Neural progenitor cell (in vitro differentiated cells): ENCODE measurements at places on chromosomes 1 and 21. TPM values are rescaled to one million over a fixed set of nuclear protein-coding genes. Genes with fewer than 3 reads are reported as not detected.

GRCh38 chr1:6302568-6302967 lies 41.7 kb upstream of the GPR153 start:
- no peak overlapping the region for H3K4me3 ChIP-seq
- DNase-seq: no peak
- H3K36me3 ChIP-seq: no peaks in the 10 kb centered on the region
- no peaks in the 10 kb centered on the region for H3K4me1 ChIP-seq
- no peak overlapping the region for H3K27ac ChIP-seq
- no peaks in the 10 kb centered on the region for H3K27me3 ChIP-seq

DNA sequence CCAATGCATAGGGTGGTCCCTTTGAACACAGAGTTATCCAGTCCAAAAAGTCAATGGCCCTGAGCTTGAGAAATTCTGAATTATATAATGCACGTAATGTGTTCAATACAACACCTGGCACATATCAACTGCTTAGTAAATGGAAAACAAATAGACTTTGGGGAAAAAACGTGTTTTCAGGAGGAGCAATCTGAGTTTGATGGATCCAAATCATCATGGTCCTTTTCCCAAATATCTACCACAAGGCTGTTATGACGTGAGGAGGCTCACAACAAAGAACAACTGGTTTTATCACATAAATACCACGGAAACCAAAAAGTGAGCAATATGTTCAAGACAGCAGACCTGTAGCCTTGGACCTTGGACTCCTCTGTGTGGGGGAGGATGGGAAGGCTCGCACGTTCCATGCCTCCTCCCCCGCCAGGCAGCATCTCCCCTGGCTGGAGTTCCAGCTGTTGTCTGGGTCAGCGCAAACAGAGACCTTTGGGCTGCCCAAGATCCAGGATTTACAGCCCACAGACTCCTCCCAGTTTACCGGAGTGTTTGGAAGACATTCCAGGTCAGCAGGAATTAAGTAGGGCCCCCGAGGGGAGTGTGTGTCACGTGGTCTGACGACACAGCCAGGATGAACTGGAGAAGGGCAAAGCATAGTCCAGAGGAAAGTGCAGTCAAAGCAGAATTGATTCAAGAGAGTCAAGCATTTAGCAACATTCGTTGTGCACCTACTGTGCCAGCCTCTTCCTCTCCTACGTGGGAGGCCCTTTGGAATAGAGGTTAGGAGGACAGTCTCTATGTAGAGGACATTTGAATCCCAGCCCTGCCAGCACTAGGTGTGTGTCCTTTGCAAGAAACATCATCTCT lies 32.2 kb upstream of the MED18 start:
- H3K4me3 ChIP-seq: peak overlapping the region; percentile 23
- no peaks in the 10 kb centered on the region for H3K36me3 ChIP-seq
- peaks cover 10% of the 10 kb centered on the region for H3K4me1 ChIP-seq

GRCh38 chr1:42747125-42747524 lies 7.1 kb upstream of the CLDN19 start:
- peak; percentile 71 for DNase-seq
- no peak overlapping the region for H3K4me3 ChIP-seq
- H3K4me1 ChIP-seq: no peaks in the 10 kb centered on the region
- H3K27ac ChIP-seq: no peak overlapping the region
- peaks cover 7% of the 10 kb centered on the region for H3K36me3 ChIP-seq

- no peak overlapping the region for H3K4me3 ChIP-seq
- no peaks in the 10 kb centered on the region for H3K4me1 ChIP-seq
- no peaks in the 10 kb centered on the region for H3K27me3 ChIP-seq
- no peaks in the 10 kb centered on the region for H3K36me3 ChIP-seq
- DNase-seq: no peak
Measured at GRCh38 chr1:57281324-57281723, 142.5 kb downstream of the DAB1 start.

- H3K27ac ChIP-seq: no peak overlapping the region
- H3K4me1 ChIP-seq: peaks cover 20% of the 10 kb centered on the region
- DNase-seq: no peak
- H3K4me3 ChIP-seq: no peak overlapping the region
Measured at GRCh38 chr1:33393991-33394390, 36.9 kb downstream of the PHC2 start.

- no peak overlapping the region for H3K27ac ChIP-seq
- H3K27me3 ChIP-seq: no peaks in the 10 kb centered on the region
- H3K4me1 ChIP-seq: peaks cover 3% of the 10 kb centered on the region
- DNase-seq: no peak
Measured at GRCh38 chr1:233732206-233732605, 118.3 kb downstream of the KCNK1 start.

GRCh38 chr21:29219165-29219770 lies 79.5 kb upstream of the BACH1 start:
- DNase-seq: no peak

- peak; percentile 42 for DNase-seq
- H3K4me1 ChIP-seq: peaks cover 7% of the 10 kb centered on the region
- H3K4me3 ChIP-seq: peak overlapping the region; percentile 96
- H3K27ac ChIP-seq: no peak overlapping the region
Measured at GRCh38 chr1:204409836-204410687, 1.6 kb downstream of the PPP1R15B start.

GRCh38 chr1:221694109-221694508 lies 47.8 kb downstream of the DUSP10 start:
- no peaks in the 10 kb centered on the region for H3K36me3 ChIP-seq
- H3K4me1 ChIP-seq: no peaks in the 10 kb centered on the region
- no peak overlapping the region for H3K4me3 ChIP-seq

DNA sequence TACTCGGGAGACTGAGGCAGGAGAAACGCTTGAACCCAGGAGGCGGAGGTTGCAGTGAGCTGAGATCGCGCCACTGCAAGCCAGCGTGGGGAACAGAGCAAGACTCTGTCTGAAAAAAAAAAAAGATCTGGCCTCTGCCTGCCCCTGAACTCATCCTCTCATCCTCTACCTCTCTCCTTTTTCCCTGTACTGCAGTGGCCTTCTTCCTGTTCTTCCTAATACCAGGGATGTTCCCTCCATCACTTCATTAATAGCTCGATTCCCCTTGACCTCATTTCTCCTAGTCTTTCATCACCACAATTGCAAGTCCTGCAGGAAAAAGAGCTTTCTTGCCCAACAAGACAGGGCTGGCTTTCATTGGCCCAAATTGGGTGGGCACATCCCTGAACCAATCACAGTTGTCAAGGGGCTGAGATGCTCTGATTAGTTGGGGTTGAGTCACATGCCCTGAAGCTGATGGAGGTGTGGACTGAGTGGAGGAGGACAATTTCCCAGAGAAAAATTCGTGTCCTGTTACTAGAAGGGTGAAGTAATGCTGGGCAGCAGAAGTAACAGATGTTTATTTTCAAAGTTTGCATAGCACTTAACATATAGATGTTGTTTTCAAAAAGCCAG lies 86.8 kb upstream of the PUM1 start:
- H3K27me3 ChIP-seq: no peaks in the 10 kb centered on the region
- H3K4me1 ChIP-seq: peaks cover 7% of the 10 kb centered on the region
- no peak for DNase-seq

GLMP gene
- 38.7 and 52.3 TPM in 2 replicates for total RNA-seq

RHD gene
- not detected in 2 replicates for total RNA-seq

AGBL4 gene
- 1.5 and 1.7 TPM in 2 replicates for total RNA-seq

ATP6V1G3 gene
- total RNA-seq: not detected in 2 replicates

ACTN2 gene
- total RNA-seq: 0.52 and 0.81 TPM in 2 replicates

FAM151A gene
- total RNA-seq: not detected in 2 replicates

AMY1A gene
- not detected in 2 replicates for total RNA-seq

AMY2A gene
- total RNA-seq: not detected in 2 replicates

RUNX1 gene
- total RNA-seq: 0.09 and 0.19 TPM in 2 replicates
